GM13977 (cell line): ENCODE measurements at places on chromosomes 4 and X.

GRCh38 chrX:150625875-150626274 is 57.5 kb downstream of the MTM1 start:
- DNase-seq, result no peak

GRCh38 chr4:162761965-162762364 is 404.7 kb downstream of the NAF1 start:
- DNase-seq, result no peak

DNA sequence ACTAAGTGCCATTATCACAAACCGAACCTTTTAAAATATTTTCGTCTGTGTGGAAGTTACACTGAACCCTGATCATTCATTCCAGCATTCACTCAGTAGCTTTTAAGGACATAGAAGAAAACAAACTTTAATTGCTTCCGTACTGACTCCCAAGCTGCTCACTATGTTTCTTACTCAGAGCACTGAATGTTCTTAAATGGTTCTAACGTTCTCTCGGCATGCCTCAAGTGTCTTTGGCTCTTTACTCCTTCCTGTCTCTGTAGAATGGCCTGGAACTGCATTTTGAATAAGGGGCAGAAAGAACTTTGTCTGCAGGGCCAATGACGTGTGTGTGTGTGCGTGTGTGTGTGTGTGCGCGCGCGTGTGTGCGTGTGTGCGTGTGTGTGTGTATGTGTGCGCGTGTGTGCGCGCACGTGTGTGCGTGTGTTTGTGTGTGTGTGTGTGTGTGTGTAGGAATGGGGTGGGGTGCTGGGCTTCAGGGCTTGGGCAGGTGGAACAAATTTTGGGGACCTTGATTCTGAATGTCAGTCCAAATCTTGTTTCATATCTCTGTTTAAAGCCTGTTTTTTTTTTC is 50.5 kb upstream of the PAQR3 start:
- DNase-seq, result no peak

DNA sequence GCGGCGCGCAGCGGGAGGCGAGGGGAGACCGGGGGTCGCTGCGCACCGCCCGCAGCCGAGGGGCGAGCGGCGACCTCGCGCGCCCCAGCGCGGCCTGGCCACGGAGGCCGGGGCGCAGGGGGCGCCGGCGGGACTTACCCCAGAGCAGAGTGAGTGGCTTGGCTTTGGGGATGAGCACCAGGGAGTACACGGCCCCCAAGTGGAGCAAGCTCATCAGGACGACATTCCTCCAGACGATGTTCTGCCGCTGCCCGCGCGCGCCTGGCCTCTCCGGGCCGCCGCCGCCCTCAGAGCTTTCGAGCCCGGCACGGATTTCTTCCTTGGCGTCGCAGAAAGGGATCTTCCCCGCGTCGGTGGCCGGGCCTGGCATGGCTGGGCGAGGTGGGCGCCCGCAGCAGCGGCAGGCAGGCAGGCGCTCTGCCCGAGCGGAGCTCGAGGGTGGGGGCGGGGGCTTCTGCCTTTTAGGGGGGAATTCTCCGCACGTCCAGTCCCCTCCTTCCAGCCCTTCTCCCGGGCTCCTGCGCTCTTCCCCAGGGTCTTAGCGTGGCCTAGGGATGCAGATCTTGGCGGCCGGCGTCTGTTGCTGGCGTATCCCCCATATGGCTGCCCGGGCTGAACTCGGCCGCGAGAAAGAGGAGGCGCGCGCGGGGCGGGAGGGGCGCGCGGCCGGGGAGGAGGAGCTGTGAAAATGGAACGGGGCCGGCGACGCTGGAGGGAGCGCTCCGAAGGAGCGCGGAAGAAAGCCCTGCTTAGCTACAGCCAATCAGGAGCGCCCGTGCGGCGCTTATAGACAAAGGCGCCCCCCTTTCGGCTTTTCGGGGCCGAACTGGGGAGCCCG is at the start of gene SCD5:
SCD5 (minus strand) TSS at position 629 of the 838 bp plus-strand sequence; CDS start at position 370, 259 bp downstream.
- DNase-seq, result peak; percentile 91

DNA sequence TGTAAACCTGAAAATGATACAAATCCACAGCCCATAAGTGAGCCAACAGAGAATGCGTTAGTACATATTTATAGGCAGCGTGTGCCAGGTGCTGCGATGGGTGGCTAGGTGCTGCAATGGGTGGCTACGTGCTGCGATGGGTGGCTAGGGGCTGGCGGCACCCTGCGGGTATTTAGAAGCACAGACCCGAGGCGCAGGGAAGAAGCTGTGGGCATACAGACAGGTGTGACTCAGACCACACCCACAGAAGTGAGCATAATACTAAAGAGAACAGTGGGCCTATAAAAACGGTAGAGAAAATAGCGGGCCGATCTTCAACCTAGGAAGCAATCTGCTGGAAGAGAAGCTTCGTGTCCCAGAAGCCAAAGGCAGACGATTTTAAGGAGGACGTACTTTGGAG is 81.1 kb downstream of the FAT1 start:
- DNase-seq, result no peak

- DNase-seq, result no peak
Measured at GRCh38 chr4:166896254-166896653, 338.0 kb downstream of the SPOCK3 start.

- DNase-seq, result no peak
Measured at GRCh38 chrX:22041907-22042530, 9.9 kb downstream of the PHEX start.

DNA sequence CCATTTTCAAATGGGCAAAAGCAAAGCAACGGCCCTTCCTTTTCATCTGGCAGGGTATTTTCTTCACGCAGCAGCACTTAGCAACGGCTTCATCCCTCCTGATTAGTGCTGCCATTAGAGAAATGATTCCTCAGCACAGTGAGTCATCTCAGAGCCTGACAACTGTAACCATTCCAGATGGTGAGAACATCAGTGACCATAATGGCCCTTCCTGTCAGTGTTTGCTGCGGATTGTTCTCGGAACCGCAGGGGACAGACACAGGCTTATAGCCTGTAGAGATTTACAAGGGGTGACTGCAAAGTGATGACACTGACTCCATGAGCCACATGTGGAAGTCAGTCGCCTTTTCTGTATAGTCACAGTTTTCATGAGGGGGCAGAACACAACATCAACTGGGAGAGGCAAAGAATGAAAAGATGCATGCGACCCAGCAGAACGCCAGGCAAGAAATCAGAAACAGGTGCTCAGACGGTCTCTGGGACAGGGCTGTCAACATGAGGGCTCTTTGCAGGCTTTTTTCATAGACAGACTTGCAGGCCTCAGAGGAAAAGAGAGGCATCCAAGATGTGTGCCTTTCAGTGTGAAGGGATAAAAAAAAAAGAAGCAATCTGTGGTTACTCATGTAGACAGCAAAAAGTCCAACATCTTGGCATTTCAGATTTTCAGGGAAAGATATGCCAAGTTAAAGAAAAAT is 69.9 kb upstream of the FBXW7 start:
- DNase-seq, result no peak
